ENCODE measurements at places on chromosomes 1 and 21.
A peak's percentile ranks its signal among the peaks of the same experiment; 100 is the strongest.

DNA sequence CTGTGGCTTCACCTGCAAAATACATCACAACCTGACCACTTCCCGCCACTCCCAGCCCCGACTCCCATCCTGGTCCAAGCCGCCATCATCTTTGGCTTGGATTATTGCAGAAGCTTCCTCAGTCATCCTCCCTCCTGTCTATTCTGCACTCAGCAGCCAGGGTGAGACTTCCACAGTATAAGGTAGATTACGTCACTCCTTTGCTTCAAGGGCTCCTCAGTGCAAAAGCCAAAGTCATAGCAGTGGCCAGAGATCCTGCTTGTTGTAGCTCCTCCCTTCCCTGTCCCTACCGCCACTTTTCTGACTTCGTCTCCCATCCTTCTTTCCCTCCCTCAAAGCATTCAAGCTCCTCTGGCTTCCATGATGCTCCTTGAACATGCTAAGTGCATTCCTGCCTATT is 152.8 kb downstream of the GRIK3 start:
- DNase-seq = no peak

DNA sequence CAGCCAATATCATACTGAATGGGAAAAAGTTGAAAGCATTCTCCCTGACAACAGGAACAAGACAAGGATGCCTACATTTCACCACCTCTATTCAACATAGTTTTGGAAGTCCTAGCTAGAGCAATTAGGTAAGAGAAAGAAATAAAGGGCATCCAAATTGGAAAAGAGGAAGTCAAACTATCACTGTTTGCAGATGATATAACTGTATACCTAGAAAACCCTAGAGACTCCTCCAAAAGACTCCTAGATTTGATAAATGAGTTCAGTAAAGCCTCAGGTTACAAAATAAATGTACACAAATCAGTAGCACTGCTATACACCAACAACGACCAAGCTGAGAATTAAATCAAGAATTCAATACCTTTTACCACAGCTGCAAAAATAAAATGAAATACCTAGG is 171.3 kb upstream of the HP1BP3 start:
- no peak for DNase-seq

DNA sequence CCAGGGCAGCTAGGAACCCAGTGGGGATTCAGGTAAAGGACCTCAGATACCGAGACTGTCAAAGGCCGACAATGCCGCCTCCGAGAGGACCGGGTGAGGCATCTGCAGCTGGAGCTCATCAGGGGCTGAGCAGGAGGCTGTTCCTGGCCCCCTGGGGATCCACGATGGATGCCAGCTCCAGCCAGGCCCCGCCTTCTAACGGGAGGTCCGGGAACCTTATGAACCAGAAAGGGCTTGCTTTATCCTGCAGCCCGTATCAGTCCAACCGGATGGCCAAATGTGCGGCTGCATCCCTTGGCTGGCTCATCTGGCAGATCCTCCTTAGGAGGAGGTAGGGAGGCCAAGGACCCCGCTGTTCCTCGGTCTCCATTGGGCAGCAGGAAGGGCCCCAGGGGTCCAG is 32.0 kb downstream of the SLC45A1 start:
- DNase-seq = peak; percentile 50

GRCh38 chr1:96538883-96539282 is 182.7 kb upstream of the PTBP2 start:
- DNase-seq = peak; percentile 96

DNA sequence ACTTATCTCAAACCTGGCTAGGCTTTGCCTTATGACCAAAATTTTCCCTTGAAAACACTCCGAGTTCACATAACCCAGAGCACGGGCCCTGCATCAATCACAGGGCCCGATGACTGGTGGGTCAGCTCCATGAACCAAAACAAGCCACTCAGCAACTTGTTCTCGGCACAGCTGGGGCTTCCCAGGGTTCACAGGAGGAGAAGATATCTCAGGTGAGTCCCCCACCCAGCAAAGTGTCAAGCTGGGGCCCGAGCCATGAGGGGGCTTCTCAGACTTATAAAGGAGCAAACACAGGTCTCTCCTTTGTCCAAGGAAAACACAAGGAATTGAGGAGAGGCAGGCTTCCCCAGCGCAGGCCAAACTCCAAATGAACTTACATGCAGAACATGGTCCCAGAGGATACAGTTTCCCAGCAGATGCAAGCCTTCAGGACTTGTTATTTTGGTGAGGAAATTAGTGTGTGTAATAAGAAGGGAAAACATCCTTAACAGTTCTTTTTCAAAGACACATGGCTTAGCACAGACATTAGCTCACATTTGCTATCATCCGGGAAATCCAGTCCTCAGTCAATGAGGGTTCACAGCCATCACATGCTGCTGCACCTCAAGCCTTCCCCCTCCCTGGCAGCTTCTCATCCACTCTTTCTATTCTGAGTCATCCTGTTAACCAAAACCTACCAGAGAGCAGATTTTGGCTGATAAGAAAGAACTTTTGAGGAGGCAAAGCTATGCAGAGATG is 98.1 kb upstream of the NFIA start:
- DNase-seq = peak; percentile 19

GRCh38 chr1:63691701-63692425 is 82.0 kb upstream of the ROR1 start:
- DNase-seq = peak; percentile 94

GRCh38 chr1:227793948-227794816 is 21.3 kb upstream of the PRSS38 start:
- DNase-seq = peak; percentile 99

GRCh38 chr1:160330119-160330518 is 12.9 kb downstream of the COPA start:
- no peak for DNase-seq

DNA sequence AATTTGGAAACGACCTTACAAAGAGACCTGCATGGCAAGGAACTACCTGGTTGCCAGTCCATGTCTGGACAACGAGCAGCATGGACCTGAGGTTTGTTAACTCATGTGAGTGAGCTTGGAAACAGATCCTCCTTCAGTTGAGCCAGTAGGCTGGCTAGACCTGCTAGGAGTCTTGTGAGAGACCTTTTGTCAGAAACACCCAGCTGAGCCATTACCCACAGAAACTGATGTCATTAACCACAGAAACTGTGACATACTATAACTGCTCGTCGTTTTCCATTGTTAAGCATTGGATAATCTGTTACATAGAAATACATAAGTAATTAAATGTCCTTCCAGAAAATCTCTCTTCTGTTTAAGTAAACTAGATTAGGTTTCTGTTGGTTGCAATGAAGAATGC is 211.1 kb upstream of the C21orf91 start:
- no peak for DNase-seq

DNA sequence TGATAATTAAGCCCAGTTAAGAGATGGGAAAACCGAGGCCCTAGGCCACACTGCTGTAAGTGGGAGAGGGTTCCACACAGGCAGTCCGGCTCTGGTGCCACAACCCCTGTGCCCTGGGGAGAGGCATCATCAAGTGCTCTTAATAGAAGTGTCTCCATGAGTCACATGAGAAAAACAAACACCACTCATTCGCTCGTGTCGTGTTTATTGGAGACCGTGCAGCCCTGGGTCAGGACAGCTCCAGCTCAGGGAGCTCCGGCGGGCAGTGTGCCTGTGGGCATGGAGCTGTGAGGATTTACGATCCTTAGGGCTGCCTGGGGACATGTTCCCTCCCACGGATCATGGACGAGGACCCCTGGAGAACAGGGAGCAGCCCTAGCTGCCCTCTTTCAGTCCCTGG is 658.5 kb downstream of the AJAP1 start:
- no peak for DNase-seq

DNA sequence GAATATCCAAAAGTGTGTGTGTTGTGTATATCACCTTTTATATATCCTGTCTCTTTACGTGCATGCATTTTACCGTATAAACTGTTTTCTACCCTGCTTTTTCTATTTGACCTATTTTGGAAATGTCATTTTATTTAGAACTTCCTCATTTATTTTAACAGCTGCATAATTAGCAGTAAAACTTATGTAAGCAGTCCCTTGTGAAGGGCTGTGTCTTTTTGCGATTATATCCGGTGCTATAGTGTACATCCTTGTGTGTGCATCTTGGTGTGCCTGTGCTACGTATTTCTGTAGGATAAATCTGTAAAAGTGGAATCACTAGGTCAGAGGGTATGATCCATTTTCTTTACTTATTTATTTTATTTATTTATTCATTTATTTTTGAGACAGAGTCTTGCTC is 7.2 kb downstream of the LGALS8 start:
- DNase-seq = no peak

GRCh38 chr1:205321162-205321958 is at the start of gene NUAK2:
Gene NUAK2, minus strand, starts transcription at chr1:205321745. Its CDS starts 117 bp downstream, at chr1:205321628.
- peak; percentile 90 for DNase-seq

DNA sequence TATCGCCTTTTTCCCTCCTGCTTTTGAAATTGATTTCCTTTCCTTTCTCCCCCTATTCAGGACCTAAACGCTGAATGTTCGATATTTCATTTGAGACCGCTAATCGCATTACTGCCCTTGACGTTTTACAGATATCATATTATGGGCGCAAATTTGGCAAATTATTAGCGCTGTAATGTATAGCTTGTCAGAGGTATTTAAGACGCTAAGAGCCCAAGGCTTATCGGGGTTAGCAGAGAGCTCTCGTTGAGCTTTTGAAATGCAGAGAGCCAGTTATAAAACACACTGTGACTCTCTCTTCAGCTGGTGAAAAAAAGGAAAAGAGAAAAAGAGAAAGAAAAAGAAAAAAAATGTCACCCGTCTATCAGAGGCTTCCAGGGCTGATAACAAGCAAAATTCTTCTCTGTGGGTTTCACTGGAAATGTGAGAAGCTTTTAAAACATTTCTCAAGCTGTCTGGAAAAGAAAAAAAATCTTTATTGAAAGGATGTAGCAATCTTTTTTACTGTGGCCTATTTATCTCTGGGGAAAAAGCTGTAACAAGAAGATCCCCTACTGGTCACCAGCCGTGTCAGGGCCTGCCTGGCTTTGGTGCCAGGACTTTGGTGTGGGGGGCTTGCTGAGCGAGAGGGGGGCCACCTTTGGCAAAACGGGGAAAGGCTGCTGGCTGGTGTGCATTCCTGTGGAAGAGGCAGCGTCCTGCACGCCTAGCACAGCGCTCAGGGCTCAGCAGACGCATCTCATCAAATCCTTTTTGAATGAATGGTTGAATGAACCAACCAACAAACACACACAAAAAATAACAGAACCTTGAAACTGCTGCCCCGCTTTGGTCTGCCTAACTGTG is 119.8 kb downstream of the RNF220 start:
- no peak for DNase-seq

GRCh38 chr1:209755926-209756614 is at the start of gene TRAF3IP3:
Gene TRAF3IP3, plus strand, starts transcription at chr1:209756053. Its CDS starts 3,987 bp downstream, at chr1:209760040.
- no peak for DNase-seq

Data from fibroblast of skin of scalp (primary cell).